Ecto neural progenitor cell (in vitro differentiated cells): ENCODE measurements at places on chromosomes 5 and 9.

GRCh38 chr9:85742597-85742936 is 813 bp upstream of the AGTPBP1 start:
- DNase-seq: no peak

DNA sequence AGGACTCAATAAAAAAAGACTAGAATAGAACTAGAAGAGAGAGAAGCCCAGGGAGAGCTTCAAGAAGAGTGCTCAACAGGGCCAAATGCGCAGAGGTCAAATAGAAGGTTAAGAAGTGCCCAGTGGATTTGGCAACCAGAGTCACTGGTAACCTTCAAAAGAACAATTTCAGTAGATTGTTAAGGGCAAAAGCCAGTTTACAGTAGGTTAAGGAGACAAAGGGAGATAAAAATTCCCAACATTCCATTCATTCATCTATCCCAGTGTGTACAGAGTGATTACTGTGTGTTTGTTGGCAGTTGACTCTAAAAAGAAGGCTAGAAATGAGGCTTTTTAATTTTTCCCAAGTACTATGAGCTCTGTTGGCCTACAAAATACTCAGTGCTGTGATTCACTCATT is 69.4 kb downstream of the RIGI start:
- no peak for DNase-seq

- no peak for DNase-seq
Observed at GRCh38 chr9:98888801-98889421, 54.8 kb upstream of the COL15A1 start.

- no peak for DNase-seq
Observed at GRCh38 chr9:105967797-105968196, 273.5 kb downstream of the TMEM38B start.

DNA sequence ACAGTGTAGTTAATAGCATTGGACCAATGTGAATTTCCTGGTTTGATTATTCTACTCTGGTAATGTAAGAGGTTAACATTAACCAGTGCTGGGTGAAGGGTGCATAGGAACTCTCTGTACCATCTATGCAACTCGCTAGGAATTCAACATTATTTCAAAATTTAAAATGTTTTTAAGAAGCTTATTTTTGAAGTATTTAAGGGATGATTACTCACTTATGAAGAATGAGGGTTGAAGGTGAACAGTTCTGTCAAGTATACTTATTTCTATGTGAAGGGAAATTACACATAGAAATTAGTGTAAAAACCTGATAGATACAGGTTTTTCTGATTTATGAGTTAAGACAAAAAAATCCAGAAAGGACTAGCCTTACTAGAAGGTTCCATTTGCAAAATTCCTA is 165.8 kb downstream of the INSYN2B start:
- no peak for DNase-seq

DNA sequence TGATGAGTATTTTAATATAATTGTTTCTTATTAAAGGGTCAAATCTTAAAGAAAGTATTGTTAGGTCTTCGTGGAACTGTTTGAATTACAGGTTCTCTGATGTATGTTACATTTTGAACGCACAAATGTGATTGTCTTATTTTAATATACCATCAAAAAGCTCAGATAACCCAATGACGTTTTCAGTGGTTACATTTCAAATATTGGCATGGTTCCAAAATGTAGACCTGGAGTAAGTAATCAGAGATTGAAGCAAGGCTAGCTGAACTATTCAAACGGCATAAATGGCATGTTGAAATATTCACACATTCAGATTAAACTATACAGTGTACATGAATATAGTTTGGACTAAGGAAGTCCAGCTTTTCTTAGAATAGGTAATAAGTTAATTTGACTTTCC is 281.7 kb upstream of the EFNA5 start:
- no peak for DNase-seq
